ENCODE measurements at places on chromosomes 13 and 19.

GRCh38 chr19:49475995-49476880, 2.2 kb downstream of the FLT3LG start:
- no peak for DNase-seq

DNA sequence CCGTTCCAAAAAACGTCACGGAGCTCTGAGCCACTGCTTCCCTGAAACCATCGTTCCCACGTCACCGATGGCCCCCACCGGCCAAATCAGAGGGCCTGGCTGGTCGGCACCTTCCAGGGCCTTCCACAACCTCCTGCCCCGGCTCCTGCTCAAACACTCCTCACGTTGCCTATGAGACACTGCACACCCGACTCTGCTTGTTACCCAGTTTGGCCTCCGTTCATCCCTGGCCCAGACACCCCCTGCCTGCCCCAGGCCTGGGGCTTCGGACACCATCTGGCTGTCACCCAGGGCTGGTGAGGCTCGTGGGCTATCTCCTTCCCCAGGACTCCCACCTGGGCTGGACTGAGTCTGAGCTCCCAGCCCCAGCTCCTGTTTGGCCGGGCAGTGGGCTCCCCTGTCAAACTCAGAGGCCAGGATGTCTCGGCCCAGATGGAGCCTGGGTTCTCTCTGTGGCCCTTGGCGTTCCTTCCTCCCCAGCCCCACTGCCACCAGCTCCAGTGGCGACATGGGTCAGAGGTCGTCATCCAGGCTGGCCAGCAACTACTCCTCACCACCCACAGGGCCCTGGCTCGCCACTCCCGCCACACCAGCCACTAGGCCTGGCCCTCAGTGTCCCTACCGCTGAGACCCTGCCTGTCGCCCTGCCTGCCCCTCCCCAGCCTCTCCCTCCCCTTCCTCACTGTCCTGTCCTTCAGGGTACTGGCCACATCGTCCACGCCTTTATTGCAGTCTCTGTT, 17.7 kb downstream of the CERS1 start:
- DNase-seq, result no peak

GRCh38 chr19:10501971-10502523, 1.1 kb downstream of the KEAP1 start:
- no peak for DNase-seq

DNA sequence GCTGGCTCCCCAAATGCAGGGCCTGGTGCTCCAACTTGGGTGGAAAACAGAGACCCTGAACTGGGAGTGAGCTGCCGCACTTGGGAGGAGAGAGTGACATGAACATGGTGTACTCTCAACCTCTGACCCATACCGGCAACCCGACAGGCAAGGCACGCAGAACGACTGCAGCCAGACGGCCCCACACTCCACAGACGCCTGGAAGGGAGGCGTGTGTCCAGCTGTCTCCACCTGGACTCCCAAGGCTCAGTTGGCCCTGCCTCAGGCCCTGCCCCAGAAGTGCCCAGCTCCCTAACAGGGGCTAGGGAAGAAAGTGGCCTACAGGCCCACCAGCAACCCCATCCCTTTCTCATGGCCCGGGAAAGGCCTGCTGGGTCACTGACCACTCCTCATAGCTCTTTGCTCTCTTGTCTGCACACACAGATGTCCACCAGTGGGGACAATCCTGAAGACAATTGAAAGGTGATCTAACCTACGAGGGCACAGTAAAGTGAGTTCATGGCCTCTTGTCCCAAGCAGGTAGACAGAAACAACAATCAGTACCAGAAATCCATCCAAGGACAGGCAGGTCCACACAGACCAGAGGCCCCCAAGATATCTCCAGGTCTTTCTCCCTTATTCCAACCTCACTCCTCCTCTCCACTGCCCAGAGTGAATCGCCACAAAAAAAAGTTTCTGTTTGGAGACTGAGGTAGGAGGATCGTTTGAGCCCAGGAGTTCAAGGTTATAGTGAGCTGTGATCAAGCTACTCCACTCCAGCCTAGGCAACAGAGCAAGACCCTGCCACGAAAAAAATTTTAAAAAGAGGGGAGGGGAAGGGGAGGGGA, 28.2 kb downstream of the ELL start:
- DNase-seq, result no peak

- no peak for DNase-seq
These were observed 2.8 kb downstream of the PALM3 start for GRCh38 chr19:14059093-14059480.

- no peak for DNase-seq
These were observed 24.9 kb downstream of the PCID2 start for GRCh38 chr13:113183450-113184129.

GRCh38 chr19:11181488-11181887, 15.9 kb downstream of the KANK2 start:
- DNase-seq, result no peak

DNA sequence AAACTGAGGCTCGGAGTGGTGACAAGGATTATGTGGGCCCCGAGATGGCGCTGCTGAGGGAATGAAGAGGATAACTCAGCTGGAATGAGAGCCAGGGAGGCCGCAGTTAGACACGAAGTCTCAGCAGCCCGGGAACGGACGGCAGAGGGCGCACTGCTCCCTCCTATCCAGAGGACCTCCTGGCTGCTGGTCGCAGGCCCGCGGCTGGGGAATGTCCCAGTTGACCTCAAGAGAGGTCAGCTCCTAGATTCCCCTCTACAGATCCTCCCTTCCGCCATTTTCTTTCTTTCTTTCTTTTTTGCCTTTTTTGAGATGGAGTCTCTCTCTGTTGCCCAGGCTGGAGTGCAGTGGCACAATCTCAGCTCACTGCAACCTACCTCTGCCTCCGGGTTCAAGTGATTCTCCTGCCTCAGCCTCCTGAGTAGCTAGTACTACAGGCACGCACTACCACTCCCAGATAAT, 24.1 kb upstream of the ASPDH start:
- DNase-seq, result peak; percentile 67

- no peak for DNase-seq
These were observed 382.9 kb downstream of the OLFM4 start for GRCh38 chr13:53411463-53411862.

DNA sequence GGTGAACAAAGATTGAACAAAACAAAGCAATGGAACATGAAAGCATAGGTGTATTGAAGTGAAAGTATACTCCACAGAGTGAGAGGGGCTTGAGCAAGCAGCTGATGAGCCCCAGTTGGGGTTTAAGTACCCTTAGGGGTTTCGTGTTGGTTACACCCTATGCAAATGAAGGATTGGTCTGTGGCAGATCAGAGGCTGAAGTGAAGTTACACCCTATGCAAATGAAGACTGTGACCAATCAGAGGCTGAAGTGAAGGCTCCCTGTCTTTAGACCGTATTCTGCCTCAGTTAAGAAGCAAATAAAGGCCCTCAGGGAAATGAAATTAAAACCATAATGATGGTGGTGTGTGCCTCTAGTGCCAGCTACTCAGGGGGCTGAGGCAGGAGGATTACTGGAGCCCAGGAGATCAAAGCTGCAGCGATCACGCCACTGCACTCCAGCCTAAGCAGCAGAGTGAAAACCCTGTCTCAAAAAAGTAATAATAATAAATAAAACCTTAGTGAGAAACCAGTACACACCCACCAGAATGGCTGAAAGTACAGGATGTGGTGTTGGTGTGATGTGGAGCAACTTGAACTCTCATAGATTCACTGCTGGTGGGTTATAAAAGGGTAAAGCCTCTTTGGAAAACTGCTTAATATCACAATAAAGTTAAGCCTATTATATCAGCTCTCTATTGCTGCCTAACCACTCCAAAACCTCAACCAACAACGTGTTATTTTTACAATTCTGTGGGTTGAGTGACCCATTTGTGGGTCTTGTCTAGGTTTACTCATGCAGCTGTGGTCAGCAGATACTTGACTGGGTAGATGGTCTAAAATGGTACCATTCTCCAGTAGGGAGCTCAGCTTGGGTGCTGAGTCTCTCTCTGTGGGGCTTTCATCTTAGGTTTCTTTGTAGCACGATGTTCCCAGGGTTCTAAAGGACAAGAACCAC, 12.8 kb upstream of the UPF3A start:
- no peak for DNase-seq

DNA sequence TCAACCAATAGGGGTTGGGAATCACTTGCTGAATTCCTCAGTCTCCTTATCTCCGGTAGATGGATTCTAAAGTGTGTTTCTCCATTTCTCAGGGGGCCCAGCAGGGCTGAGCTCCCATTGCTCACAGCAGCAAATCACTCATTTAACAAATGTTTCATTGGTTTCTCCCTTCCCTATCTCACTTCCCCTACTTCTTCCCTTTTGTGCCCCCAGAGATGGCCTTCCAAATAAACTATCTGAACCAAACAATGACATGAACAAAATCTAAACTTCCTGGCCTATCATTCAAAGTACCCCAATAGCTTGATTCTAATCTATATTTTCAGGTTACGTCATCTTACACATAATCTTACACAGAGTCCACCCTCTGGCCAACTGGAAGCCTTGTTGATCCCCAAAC, 60.4 kb downstream of the DLEU7 start:
- DNase-seq, result no peak

DNA sequence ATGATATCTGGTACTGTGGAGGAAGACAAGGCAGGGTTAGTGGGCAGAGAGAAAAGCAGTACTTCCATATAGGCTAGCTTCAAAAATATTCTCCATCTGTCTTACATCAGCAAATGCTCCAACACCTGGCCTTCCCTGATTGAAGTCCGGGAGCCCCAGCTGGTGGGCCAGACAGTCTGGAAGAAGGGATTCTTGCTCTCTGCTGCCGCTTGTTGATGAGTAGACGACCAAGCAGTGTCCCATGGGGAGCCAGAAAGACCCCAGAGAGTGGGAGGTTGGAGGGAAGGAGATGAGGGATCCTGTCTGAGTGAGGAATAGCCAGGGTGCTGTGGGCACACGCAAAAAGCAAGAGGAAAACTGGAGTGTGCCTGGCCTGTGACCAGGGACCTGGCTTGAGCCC, 95.1 kb downstream of the ATP8A2 start:
- no peak for DNase-seq

GRCh38 chr13:113927661-113928581, 46.0 kb downstream of the C13orf46 start:
- DNase-seq, result peak; percentile 93

DNA sequence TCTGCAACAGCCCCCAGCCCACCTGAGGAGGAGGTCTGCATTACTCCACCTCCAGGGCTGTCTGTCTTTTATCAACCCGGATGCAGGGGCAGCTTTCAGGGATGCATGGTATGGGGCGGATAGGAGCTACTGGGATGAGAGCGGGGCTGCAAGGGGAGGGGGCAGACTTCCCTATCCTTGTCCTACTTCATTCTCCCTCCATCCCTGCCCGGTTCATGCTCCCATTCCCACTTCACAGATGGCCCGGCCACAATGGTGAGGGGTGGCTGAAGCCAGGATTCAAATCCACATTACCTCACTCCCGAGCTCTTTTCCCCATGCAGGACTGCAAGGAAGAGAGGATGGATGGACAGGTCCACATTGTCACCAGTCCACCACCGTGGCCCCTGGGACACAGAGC, 40.5 kb upstream of the VSTM2B start:
- DNase-seq, result no peak

GRCh38 chr13:101579281-101579802, 126.9 kb downstream of the ITGBL1 start:
- DNase-seq, result peak; percentile 11

DNA sequence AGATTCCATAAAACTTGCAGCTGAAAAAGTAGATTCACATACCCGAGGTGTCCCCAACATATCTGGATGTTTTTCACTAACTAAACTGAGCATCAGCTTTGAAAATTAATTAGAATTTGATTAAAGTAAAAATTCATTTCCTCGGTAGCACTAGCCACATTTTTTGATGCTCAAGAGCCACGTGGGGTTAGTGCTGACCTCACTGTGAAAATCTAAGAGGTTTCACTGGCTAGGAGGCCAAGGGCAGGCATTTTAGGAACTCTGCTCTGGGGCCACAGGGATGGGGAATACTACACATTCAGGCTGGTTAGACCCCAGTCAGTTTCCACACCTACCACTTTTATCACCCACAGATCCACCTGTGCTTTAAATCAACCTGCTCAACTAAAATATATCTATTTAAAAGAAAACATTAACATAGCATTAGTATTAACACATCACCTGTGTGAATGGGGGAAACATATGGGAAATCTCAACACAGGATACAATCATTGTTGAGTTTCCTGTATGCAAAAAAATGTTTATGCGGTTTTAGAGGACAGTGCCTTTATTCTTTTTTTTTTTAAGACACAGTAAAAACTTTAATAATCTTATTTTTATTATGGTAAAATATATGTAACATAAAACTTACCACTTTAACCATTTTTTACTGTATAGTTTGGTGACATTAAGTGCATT, 45.5 kb downstream of the BRD4 start:
- DNase-seq, result no peak

- DNase-seq, result no peak
These were observed 945.5 kb upstream of the SLC10A2 start for GRCh38 chr13:104011505-104012241.

DNA sequence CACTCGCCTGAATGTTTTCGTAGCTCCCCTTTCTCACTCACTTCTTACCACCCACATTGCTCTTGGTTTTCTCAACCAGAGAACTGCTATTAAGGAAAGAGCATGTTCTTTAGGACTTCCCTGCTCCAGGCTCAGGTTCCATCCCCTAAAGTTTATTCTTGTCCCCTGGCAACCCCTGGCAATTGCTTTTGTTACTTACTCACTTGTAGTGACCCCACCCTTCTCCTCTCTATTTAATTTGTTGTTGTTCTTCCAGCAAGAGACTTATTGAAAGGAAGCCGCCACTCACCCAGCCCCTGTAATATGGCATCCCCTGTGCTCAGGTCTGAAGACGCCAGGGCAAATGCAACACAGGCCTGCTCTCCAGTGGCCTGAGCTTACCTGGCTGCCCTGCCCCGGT, 233.7 kb upstream of the SOX21 start:
- DNase-seq, result no peak

DNA sequence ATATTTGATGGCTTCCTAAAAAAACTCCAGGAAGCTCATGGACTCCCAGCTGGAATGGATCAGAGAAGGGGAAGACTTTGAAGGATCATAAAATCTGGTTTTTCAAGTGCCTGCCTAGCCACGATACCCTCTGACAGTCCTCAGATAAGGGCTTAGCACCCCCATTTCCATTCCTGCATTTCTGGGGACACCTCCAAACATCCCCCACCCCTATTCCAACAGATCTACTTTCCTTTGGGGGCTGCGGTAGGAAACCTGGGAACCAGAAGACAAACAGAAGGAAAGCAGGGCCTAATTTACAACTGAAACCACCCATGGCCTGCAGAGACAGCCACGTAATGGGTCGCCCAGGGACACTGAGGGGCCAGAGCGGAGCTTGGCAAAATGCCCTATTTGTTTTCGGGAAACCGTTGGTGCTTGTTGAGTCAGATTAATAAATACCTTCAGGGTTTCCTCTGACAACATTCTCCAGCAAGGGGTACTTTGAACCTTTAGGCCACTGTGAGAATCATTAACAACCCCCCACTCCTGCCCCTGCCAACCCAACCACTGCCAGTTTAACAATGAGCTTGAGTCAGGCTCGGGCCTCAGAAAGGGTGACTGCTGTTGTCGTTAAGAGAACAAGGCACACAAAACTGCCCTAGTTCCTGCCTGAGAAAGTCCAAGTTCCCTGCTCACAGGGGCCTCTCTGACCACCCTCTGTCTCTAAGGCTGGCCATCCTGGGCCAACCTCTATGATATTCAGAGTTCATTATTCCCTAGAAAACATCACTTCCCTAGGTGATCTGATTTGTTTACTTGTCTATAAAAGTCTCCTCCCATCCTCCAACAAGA, 23.5 kb downstream of the RHPN2 start:
- DNase-seq, result no peak

- peak; percentile 71 for DNase-seq
These were observed 441 bp upstream of the ZFP28 start for GRCh38 chr19:56538254-56538760.

GRCh38 chr13:20525144-20525600, 485 bp downstream of the CRYL1 start:
- DNase-seq, result no peak
